T follicular helper cell (primary cell): ENCODE measurements at places on chromosomes 13 and 19.

GRCh38 chr13:74423434-74423833 is 289.2 kb upstream of the KLF12 start:
- no peak for DNase-seq

GRCh38 chr19:3783660-3784584 is 2.3 kb downstream of the MATK start:
- DNase-seq, result no peak

DNA sequence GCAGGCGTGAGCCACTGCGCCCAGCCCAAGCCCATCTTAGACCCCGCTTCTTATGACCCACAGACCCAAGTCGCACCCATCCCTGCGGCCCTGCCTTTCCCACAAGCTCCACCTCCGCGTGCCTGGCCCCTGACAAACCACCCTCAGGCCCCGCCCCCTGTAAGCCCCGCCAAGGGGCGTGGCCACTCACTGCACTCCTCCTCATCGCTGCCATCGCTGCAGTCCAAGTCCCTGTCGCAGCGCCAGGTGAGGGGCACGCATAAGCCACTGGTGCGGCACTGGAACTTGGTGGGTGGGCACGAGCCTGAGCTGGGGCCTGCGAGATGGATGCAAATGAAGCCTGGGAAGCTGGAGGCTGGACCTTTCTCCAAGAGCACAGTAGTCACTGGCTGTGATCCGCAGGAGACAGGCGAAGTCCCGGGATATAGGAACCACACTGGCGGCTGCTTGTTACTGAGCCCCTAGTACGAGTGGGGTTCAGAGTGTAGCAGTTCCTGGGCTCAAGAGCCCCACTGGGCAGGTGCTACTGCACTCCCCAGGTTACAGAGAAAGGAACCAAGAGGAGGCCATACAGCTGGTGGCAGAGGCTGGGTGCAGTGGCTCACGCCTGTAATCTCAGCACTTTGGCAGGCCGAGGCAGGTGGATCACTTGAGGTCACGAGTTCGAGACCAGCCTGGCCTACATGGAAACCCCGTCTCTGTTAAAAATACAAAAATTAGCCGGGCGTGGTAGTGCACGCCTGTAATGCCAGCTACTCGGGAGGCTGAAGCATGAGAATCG is 3.1 kb downstream of the CD320 start:
- DNase-seq, result no peak

- no peak for DNase-seq
Measured at GRCh38 chr13:89061821-89062220, 1390.7 kb downstream of the SLITRK5 start.

GRCh38 chr19:48448563-48448962 is 2.8 kb downstream of the GRWD1 start:
- DNase-seq, result no peak

GRCh38 chr19:1066748-1067340 is at the start of gene ARHGAP45:
Gene ARHGAP45 (plus strand): TSS chr19:1067167. CDS start chr19:1067406, 239 bp downstream.
- peak; percentile 76 for DNase-seq

- DNase-seq, result no peak
Measured at GRCh38 chr13:45889590-45890243, 38.2 kb upstream of the SIAH3 start.

GRCh38 chr13:102707467-102707866 is 12.6 kb upstream of the METTL21C start:
- no peak for DNase-seq

DNA sequence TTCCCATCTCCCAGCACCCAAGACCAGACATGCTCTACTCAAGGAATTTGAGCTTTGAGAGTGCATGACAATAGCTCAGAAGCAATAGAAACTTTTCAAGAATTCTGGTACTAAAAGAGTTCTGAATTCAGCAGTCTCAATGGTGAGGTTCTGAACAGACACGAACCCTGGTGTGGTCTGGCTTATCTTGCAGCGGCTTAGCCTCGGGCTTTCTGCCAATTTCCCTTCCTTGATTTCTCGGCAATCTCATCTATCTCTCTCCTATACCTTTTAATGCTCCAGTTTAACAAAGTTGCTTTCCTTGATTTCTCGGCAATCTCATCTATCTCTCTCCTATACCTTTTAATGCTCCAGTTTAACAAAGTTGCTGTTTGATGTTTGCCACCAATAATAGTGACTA is 174.6 kb downstream of the SPRY2 start:
- DNase-seq, result no peak

DNA sequence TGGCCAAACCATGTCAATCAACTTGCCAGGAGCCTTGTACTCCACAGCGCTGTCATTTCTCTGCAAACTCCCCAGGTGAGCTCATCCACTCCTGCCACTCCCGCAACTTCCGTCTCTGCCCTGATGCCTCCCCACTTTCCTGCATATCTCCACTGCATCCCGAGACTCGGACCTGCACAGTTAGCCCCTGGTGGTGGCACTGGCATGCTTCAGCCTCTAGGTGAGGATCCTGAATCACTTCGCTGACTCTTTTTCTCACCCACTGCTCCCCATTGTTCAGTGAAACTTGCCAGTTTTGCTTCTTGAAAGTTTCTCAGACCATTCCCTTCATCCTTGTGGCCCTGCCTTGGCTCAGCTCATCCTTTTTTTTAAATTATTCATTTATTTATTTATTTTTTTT is 3.4 kb upstream of the CTU1 start:
- no peak for DNase-seq

- DNase-seq, result no peak
Measured at GRCh38 chr19:9658769-9659168, 16.1 kb downstream of the ZNF562 start.

- no peak for DNase-seq
Measured at GRCh38 chr13:100125946-100126345, 37.1 kb downstream of the PCCA start.

DNA sequence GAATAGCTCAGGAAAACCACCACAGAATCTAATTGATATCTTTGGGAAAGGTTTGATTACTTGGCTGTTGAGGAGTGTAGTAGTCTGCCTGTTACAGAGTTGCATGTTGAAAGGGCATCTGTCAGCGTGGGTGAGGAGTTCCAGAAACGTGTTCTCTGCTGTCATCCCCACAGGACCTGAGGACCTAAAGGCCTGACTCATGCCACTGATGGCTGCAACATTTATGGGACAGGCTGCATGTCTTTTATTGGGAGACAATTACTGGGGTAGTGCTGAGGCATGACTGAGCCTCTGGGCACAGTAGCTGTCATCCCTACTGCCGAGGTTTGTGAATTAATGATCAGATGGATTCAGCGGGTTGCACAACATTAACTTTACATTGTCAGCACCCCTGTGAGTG is 525.9 kb downstream of the GPC6 start:
- DNase-seq, result no peak

- no peak for DNase-seq
Measured at GRCh38 chr13:30331331-30331771, 24.0 kb upstream of the KATNAL1 start.

DNA sequence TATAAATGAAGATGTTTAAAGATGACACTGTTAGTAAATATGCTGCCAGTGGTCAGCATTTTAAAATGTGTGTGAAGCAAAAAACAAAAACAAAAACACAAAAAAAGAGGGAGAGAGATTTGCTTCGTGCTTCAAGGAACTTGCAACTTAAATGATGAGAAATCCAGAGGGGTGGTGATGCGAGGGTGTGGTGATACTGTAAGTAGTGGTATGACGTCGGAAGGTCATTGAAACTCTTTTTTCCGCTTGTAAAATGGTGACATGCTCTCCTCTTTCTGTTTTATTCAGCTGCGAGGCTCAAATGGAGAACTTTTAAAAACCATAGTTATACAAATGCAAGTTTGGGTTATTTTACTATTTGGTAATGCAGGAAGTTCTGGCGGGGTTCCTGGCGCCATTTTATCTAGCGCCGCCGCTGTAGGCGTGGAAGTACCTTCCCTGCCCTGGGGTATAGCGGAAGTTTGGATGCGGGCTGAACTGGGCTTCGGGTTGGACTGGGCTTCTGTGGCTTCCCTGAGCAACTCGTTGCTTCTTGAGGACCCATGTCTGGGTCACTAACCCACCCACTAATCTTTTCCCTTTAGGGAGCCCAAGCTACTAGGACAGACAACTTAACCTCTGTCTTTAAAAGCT is 34.8 kb downstream of the DGKH start:
- no peak for DNase-seq

- no peak for DNase-seq
Measured at GRCh38 chr13:33280279-33280905, 5.2 kb downstream of the STARD13 start.

DNA sequence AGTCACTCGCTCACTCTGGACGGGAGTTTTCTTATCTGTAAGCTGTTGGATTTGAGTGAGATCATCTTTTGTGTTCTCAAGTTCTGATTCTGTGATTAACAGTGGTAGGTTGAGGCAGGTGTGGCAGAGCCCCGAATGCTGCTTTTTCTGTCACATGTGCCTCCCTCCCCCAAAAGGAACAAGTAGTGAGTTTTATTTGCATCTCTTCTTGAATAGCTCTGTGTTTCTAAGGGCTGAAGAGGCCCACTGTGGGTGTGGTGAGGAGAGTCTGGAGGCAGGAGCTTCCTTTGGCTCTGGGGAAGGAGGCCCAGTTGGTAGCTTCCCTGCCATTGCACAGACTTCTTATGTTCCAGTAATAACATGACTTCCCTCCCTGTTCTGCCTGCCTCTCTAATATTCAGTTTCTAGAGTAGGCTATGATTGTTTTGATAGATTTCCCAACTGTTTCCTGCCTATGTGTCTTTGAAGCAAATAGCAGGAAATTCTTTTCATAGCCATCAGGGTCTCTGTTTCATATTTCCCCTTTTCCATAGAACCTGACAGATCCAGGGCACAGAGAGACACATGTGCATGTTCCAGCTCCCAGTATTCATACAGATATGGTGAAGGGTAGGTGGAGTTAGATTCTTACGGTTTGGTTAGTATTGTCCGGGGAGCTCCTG is 23.9 kb upstream of the CXCL17 start:
- DNase-seq, result no peak

GRCh38 chr19:47324502-47324901 is 7.5 kb upstream of the C5AR2 start:
- DNase-seq, result no peak

DNA sequence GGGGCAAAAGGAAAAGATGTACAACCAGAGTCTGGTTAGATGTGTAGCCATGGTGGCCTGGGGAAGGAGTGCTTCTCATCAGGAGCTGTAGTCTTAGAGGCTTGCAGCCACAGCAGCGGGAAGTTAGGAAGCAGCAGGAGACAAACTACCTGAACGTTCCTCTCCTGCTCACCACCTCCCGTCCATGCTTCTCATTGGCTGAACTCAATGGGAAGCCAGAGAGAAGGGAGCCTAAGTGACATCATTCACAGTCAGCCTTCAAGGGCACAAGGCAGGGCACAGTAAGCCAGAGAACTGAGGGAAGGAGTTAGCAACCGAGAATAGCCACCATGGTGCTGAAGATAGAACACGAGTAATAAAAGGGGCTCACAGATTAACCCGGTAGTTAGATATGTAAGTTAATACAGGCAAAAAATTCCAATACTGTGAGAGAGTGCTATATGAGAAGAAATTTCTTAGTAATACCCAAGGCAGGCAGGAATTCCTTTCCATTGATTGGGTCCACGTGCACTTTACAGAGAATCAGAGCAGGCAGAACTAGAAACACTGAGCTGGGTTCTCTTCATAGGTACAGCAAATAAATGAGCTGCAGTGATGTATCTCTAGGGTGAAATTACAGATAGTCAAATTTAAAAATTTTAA is 391.5 kb upstream of the DACH1 start:
- DNase-seq, result no peak

DNA sequence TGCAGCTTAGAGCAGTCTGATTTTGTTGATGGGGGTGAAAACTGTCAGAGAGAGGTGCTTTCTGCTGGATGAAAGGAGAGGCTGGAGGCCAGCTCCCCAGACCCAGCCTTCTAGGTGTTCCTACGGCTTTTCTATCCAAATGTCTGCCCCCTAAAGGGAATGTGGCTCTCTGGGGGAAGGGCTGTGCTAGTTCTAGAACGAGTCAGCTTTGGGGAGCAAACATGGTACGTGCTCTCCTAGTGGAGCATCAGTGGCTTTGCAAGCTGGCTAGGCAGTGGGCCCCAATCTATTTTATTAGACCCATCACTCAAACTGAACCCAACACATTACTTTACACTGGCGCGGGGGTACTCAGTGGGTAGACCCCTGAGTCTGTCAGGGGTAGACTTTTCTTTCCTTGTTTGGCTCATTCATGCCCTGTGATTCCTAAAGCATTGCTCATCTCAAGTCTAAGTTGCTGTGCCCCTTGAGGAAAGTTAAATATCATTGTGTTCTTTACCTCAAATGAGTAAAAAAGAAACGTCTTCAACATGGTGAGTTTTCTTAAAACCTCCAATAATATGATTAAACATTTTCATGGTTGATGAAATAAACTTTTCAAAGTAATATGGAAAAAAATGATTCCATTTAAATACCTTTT is 254.9 kb downstream of the DLEU7 start:
- no peak for DNase-seq

- no peak for DNase-seq
Measured at GRCh38 chr13:45352031-45352430, 11.0 kb upstream of the TPT1 start.

DNA sequence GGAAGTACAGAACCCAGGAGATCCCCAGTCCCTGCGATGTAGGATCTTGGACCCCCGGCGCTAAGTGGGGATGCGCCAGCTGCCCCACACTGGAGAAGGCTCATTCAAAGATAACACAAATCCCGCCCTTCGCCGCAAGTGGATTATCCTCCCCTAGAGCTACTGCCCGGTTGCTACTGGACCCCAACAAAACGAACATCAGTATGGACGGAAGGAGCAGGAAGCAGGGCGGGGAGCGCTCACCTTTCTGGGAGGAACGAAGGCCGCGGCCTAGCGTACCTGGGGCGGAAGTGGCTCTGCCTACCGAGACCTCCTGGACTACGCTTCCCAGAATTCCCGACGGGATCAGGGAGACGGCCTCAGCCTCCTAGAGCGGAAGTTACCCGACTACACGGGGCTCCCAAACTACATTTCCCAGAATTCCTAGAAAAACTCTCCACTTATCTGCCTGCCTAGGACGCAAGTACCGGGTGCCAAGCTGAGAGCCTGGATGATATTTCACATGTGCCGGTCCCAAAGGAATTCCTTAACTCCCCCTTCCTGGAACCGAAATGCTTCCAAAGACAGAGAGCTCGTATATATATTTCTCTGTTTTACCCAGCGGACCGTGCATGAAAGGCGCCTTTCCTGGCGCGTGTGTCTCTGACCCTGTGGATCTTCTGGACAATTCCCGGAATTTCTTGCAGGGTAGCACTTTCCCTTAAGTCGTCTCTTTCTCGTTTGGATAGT is at the start of gene ZNF112:
Gene ZNF112 (minus strand): TSS at position 298 of the 729 bp plus-strand sequence. CDS start 16,141 bp downstream, outside the sequence.
- no peak for DNase-seq

GRCh38 chr19:47032171-47032811 is 12.7 kb downstream of the NPAS1 start:
- peak; percentile 53 for DNase-seq

GRCh38 chr13:108350579-108350978 is 81.1 kb downstream of the TNFSF13B start:
- no peak for DNase-seq
